ENCODE measurements at places on chromosomes 2 and 18.
A peak's percentile ranks its signal among the peaks of the same experiment; 100 is the strongest.

DNA sequence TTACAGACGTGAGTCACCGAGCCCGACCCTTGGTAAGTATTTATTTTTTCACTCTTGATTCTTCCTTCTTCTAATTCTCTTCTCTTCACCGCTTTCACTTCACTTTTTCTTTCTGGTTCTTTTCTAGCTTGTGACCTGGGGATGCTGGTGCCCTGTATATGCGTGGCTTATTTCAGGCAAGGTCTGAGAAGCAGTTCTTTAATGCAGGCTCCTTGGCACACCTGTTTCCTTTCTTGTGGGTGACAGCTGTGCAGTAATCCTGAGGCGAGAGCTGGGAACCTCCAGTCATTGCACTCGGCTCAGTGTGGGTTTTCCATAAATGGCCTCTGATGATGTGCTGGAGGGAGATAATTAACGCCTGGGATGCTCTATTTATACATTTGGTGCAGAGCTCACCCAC lies 193.8 kb downstream of the TSN start:
- DNase-seq, result no peak

DNA sequence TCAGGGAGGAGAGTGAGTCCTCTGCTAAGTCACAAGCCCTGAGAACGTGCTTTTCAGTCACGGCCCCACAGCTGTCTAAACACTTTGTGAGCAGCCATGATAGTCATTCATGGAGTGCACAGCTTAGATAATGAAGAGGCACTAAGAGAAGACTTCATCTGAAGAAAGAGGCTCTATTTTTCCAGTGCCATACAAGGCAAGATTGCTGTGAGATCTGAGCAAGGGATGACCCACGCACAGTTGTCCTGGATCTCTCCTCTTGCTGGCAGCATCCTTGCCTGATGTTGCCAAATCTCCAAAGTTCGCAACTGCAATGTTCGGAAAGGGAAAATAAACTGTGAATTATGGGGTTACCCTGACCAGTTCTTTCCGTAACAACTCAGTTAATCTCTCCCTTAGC lies 418.7 kb downstream of the MEIS1 start:
- no peak for DNase-seq

DNA sequence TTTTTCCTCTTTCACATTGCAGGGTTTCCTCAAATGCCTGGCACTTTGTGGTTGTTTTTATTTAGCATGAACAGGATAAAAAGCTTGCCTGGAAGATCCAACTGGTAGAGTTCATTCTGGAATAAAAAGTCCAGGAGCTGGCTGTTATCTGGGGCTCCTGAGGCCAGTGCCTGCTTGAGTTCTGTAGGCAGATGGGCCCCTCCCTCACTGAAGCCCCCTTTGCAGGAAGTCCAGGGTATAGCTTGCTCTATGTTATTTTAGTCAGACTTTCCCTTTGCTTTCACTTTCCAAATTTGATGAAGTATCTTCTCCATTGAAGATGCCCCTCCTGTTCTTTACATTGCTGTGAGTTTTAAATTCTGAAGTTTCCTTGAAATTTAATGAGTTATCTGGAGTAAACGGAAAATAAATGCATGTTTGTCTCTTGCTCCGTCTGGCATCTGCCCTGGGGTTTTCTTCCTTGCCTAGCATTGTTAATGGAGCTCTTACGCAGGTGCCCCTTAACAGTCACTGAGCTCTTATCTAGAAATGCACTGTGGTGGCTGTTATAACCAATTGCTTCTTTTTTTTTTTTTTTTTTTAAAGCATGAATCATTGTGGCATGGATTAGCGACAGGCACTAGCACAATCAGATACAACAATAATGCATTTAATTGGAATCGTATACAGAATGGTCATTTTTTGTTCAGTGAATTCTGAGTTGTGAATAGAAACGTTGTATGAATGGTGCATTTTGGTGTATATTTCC lies 27.0 kb upstream of the LPIN1 start:
- DNase-seq, result no peak

- no peak for DNase-seq
These were observed 104.5 kb upstream of the CELF4 start for GRCh38 chr18:37669991-37670534.

DNA sequence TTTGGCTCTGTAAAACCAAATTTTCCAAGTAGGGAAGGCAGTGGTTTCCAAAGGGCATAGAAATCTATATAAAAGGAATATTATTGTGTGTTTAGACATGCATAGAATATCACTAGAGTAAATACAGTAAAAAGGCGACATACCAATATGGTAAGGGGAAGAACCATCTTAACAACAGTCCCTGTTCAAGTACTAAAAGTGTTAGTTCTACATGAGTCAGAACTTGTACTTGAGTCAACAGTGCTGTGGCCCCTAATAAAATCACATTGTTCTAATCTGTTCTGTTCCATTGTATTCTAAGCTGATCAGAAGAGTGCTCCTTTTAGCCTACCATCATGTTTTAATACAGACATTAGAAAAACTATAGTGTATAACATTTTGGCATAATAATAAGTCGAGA lies 36.1 kb upstream of the TNFRSF11A start:
- DNase-seq, result peak; percentile 11

GRCh38 chr2:217953531-217953932 lies 49.3 kb downstream of the TNS1 start:
- DNase-seq, result no peak

DNA sequence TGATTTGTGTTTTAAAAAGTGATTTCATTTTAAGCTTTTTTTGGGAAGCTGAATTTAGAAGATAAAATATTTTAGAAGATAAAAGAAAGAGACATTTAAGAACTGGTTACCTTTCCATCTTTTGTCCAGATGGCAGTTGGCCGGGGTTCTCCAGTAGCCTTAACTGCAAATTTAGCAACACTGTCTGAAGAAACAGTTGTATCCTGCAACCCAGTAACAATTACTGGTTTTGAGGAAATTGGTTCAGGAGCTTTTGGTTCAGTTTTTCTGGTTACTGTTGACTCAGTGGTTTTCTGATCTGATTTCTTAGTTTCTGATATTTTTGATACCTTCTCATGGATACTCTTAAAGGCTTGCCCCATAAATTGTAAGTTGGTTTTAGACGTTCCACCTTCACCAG lies 49.9 kb downstream of the PLEKHA3 start:
- peak; percentile 46 for DNase-seq

- DNase-seq, result no peak
These were observed 13.1 kb downstream of the SOS1 start for GRCh38 chr2:39107724-39108273.

DNA sequence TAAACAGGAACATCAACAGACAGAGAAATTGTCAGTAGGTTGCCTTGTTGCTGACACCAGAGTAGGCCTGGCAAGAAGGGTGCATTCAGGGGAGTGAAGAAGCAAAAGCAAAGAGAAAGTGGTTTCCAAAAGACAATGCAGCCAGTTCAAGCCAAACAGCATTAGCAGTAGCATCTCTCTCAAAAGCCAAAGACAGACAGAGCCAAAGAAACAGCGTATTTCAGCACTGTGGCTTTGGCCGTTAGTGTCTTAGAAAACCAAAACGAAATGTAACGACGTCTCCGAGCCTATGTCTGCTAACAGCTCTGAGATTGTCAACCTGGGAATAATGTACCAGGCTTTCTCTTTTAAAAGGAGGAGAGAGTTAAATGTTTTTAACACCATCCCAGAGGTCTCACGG lies 178.6 kb downstream of the NRP2 start:
- DNase-seq, result no peak

DNA sequence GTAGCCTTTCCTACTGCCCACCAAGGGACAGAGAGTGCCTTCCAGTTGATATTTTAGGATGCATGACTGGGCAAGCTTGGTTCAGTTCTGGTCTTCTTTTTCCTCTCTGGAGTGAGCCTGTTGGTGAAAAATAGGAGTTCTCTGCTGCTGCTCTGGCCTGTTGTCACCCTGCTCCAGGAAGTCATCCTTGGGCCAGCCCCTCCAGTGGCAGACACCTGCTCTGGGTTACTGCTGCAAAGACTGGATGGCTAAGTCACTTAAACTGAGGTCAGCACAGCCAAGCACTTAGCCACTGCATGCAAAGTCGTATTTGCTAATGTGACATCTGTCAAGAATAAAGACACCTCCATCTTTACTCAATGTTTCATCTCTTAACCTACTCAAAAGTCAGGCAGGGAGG lies 219.6 kb upstream of the ID2 start:
- DNase-seq, result no peak

DNA sequence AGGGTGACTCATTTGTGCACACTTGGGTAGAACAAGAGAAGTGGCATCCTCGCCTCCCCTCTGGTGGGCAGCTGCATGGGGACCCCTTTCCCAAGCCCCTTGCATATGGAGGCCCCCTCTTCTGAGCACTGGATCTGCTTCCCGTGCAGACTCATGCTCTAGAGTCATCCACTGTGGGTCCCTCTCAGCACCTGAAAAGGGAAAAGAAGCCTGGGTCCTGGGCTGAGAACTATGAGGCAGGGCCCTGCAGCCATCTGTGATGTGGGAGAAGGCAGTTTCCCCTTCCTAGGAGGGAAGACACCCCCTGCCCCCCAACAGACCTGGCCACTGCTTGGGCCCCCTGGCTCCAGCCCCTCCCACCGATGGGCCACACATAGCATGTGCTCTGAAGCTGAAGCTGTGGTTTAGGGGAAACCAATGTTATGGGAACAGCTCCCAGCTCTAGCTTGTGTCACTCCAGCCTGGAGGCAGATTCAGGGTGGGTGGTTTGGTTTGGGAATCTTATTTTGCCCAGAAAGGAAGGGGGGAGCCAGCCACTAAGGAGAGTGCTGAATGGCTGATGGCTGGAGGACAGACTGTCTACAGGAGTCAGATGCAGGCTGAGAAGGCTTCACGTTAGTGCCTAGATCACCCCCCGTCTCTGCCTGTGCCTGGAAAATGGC lies 172.8 kb downstream of the GLI2 start:
- DNase-seq, result no peak

DNA sequence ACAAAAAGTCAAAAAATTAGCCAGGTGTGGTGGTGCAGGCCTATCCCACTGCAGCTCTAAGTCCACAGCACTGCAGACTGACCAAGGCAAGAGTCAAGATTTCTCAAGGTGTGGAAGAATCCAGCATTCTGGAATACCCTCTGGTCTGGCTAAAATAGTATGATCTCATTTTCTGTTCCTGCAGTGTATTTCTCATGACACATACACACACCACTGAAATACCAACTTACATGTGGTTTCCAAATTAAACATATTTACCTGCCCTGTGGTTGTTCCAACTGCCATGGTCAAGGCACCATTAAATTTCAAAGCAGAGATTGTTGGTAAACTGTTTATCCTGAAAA lies 30.9 kb downstream of the NOL10 start:
- DNase-seq, result no peak

Measured in suppressor macrophage treated with lipopolysaccharide for 4 hours (primary cell).